ENCODE measurements at places on chromosomes 2 and 18. TPM values are rescaled to one million over a fixed set of nuclear protein-coding genes. Genes with fewer than 3 reads are reported as not detected.
A peak's percentile ranks its signal among the peaks of the same experiment; 100 is the strongest.

GRCh38 chr2:64115808-64116598, 28.2 kb downstream of the PELI1 start:
- ATAC-seq: no peak
- H3K4me1 ChIP-seq: peaks cover 5% of the 10 kb centered on the region
- no peak overlapping the region for H3K4me3 ChIP-seq
- H3K27ac ChIP-seq: no peak overlapping the region
- no peaks in the 10 kb centered on the region for H3K27me3 ChIP-seq

- H3K27ac ChIP-seq: no peak overlapping the region
- H3K36me3 ChIP-seq: no peaks in the 10 kb centered on the region
- H3K27me3 ChIP-seq: no peaks in the 10 kb centered on the region
- no peak overlapping the region for H3K4me3 ChIP-seq
- ATAC-seq: no peak
Observed at GRCh38 chr18:35602193-35602820, 20.8 kb downstream of the GALNT1 start.

DNA sequence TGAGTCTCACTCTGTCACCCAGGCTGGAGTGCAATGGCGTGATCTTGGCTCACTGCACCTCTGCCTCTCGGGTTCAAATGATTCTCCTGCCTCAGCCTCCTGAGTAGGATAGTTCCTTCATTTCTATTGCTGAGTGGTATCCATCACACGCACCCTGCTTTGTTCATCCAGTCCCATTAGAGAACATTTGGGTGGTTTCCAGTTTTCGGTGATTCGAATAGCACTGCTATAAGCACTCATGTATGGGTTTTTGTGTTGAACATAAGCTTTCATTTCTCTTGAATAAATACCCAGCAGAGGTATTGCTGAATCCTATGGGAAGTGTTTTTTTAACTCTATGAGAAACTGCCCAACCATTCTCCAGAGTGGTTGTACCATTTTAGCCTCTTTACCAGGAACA, 147.3 kb downstream of the DDX1 start:
- no peaks in the 10 kb centered on the region for H3K4me1 ChIP-seq
- H3K36me3 ChIP-seq: no peaks in the 10 kb centered on the region
- no peaks in the 10 kb centered on the region for H3K27me3 ChIP-seq
- no peak overlapping the region for H3K4me3 ChIP-seq
- ATAC-seq: no peak

- H3K27ac ChIP-seq: peak overlapping the region; percentile 88
- no peak for ATAC-seq
- H3K36me3 ChIP-seq: no peaks in the 10 kb centered on the region
- no peaks in the 10 kb centered on the region for H3K4me1 ChIP-seq
Observed at GRCh38 chr2:218407717-218408116, 8.0 kb downstream of the CTDSP1 start.

DNA sequence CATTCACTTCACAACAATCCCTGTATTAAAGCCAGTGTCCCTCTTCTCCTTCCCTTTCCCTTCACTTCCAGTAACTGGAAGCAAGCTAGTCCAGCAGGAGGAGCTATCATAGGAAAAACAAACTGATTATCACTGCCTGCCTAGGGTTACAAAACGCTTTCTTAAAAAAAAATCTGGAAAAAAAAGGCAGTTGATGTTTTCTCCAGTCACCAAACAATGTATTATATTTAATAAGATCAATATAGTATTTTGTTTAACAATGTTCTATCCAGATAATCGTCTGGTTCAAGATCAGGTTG, 78.8 kb upstream of the ITGB6 start:
- peak; percentile 58 for ATAC-seq
- no peaks in the 10 kb centered on the region for H3K36me3 ChIP-seq
- H3K27ac ChIP-seq: no peak overlapping the region
- H3K27me3 ChIP-seq: no peaks in the 10 kb centered on the region
- H3K4me1 ChIP-seq: peaks cover 22% of the 10 kb centered on the region
- no peak overlapping the region for H3K4me3 ChIP-seq

- no peak overlapping the region for H3K4me3 ChIP-seq
- H3K27me3 ChIP-seq: no peaks in the 10 kb centered on the region
- ATAC-seq: no peak
- H3K4me1 ChIP-seq: no peaks in the 10 kb centered on the region
- H3K27ac ChIP-seq: no peak overlapping the region
Observed at GRCh38 chr2:159153463-159153862, 133.0 kb downstream of the WDSUB1 start.

- peak overlapping the region; percentile 95 for H3K4me3 ChIP-seq
- H3K27me3 ChIP-seq: no peaks in the 10 kb centered on the region
- peaks cover 8% of the 10 kb centered on the region for H3K4me1 ChIP-seq
Observed at GRCh38 chr2:106192752-106193689, 1.1 kb downstream of the UXS1 start.

DNA sequence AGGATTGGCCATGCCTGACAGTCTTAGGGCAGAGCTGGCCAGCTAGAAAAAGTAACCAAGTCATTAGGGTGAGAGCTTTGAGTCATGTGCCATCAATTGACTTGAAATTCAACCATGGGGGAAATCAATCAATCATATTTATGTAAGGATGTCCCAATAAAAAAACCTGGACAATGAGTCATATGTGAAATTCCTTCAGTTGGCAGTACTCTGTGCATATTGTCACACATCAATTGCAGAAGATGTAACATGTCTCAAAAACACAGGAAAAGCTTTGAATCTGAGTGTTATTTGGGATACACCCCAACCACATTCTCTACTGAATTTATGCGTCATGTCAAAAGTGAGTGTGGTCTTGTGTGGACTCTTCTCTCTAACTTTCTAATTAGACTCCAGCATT, 1004.1 kb upstream of the NRXN1 start:
- no peaks in the 10 kb centered on the region for H3K36me3 ChIP-seq
- no peaks in the 10 kb centered on the region for H3K4me1 ChIP-seq

GRCh38 chr18:76980663-76981395, 151.8 kb downstream of the MBP start:
- H3K4me3 ChIP-seq: no peak overlapping the region
- H3K4me1 ChIP-seq: no peaks in the 10 kb centered on the region
- no peak overlapping the region for H3K27ac ChIP-seq
- H3K27me3 ChIP-seq: no peaks in the 10 kb centered on the region
- no peaks in the 10 kb centered on the region for H3K36me3 ChIP-seq
- ATAC-seq: no peak

- H3K27me3 ChIP-seq: peaks cover 5% of the 10 kb centered on the region
- H3K36me3 ChIP-seq: no peaks in the 10 kb centered on the region
- H3K4me1 ChIP-seq: no peaks in the 10 kb centered on the region
- ATAC-seq: no peak
- no peak overlapping the region for H3K4me3 ChIP-seq
- H3K27ac ChIP-seq: no peak overlapping the region
Observed at GRCh38 chr18:46437061-46437460, 220.0 kb downstream of the LOXHD1 start.

GRCh38 chr2:184444217-184444616, 154.1 kb upstream of the ZNF804A start:
- no peak overlapping the region for H3K4me3 ChIP-seq
- H3K4me1 ChIP-seq: no peaks in the 10 kb centered on the region
- no peak for ATAC-seq

DNA sequence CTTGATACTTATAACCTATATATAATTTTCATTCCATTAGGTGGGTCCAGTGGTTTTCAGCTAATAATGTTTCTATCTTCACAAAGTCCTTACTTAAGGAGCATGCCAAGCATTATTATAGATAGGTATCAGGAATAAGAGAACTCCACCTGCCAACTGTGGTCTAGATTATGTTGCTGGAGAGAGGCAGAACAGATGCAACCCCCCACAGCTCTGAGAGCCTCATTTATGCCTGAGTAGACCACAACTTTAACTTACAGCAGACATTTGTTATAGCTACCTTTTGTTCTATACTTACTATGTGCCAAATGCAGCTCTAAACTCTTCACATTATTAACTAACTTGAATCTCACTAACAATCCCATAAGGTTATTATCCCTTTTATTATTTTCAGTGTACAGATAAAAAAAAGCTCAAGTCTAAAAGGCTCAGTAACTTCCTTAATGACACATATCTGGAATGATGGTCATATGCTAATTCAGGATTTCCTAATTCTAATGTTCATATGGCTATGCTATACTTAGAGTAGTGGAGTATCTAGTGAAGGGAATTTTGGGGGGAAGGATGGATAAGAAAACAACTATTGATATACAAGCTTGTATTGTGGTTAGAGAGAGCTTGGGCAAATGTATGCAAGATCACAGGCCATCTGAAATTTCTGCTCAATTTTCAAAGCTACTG, 119.1 kb upstream of the RND3 start:
- no peaks in the 10 kb centered on the region for H3K27me3 ChIP-seq
- no peak overlapping the region for H3K4me3 ChIP-seq
- H3K27ac ChIP-seq: no peak overlapping the region
- H3K4me1 ChIP-seq: no peaks in the 10 kb centered on the region
- H3K36me3 ChIP-seq: no peaks in the 10 kb centered on the region

FARP2 gene
- 44.0 TPM for total RNA-seq

RUFY4 gene
- not detected for total RNA-seq

DSC2 gene
- 1.6 TPM for total RNA-seq

HSBP1L1 gene
- total RNA-seq: 14.0 TPM

DUSP2 gene
- 0.40 TPM for total RNA-seq

ACVR2A gene
- 23.0 TPM for total RNA-seq

SIX3 gene
- total RNA-seq: not detected

MIB1 gene
- 57.7 TPM for total RNA-seq
